ENCODE measurements at places on chromosomes 6 and 20.

GRCh38 chr6:98920904-98921431 lies 26.8 kb downstream of the FBXL4 start:
- DNase-seq, result no peak

GRCh38 chr6:11525468-11526155 lies 11.9 kb upstream of the TMEM170B start:
- no peak for DNase-seq

- DNase-seq, result no peak
Measured at GRCh38 chr20:21279706-21280521, 23.2 kb upstream of the XRN2 start.

- DNase-seq, result no peak
Measured at GRCh38 chr6:138596126-138596525, 96.8 kb upstream of the NHSL1 start.

Measured in activated T-cell treated with anti-CD3 and anti-CD28 coated beads, Interleukin-2, amount 50 U/mL, for 1 hour (primary cell).